ENCODE measurements at places on chromosomes 11 and 22.

GRCh38 chr22:22164541-22165272 is 79.9 kb upstream of the VPREB1 start:
- DNase-seq, result no peak

GRCh38 chr11:35139722-35140282 is 831 bp downstream of the CD44 start:
- DNase-seq, result no peak

DNA sequence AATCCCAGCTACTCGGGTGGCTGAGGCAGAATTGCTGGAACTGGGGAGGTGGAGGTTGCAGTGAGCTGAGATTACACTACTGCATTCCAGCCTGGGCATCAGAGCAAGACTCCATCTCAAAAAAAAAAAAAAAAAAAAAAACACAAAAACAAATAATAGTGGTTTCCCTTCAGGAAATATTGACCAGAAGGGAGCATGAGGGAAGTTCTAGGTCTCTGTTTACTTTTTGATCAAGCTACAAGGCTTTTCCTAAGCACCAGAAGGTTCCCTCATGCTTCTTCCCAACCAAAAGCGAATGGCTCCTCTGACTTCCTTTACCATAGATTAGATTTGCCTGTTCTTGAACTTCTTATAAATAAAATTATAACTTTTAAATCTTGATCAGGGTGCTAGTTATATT is 18.3 kb downstream of the MYO18B start:
- no peak for DNase-seq

GRCh38 chr11:67435031-67435726 is 2.3 kb downstream of the PTPRCAP start:
- DNase-seq, result peak; percentile 73

GRCh38 chr11:117805045-117805444 is 8.0 kb upstream of the DSCAML1 start:
- no peak for DNase-seq

GRCh38 chr11:132942611-132943356 is 589.5 kb downstream of the OPCML start:
- no peak for DNase-seq

DNA sequence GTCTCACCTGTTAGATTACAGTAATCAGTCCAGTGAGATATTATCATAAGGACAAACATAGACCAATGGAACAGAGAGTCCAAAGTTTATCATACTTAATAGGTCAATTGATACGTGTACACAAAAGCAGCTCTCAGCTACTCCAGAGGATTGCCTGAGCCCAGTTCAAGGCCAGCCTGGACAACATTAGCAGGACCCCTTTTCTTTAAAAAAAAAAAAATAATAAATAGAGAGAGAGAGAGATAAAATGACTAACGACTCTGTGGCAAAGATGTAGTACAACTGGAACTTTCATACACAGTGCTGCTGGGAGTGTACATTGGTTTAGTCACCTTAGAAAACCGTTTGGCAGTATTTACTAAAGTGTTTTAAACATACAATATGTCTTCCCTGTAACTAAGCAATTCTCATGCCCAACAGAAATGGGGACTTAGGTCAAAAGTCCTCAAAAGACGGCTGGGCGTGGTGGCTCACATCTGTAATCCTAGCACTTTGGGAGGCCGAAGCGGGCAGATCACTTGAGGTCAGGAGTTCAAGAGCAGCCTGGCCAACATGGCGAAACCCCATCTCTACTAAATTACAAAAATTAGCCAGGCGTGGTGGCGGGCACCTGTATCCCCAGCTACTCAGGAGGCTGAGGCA is 10.6 kb downstream of the SNX32 start:
- no peak for DNase-seq

- no peak for DNase-seq
Measured at GRCh38 chr22:17969701-17970113, 54.7 kb downstream of the MICAL3 start.

- DNase-seq, result no peak
Measured at GRCh38 chr11:102320188-102320587, 2.9 kb downstream of the BIRC3 start.

DNA sequence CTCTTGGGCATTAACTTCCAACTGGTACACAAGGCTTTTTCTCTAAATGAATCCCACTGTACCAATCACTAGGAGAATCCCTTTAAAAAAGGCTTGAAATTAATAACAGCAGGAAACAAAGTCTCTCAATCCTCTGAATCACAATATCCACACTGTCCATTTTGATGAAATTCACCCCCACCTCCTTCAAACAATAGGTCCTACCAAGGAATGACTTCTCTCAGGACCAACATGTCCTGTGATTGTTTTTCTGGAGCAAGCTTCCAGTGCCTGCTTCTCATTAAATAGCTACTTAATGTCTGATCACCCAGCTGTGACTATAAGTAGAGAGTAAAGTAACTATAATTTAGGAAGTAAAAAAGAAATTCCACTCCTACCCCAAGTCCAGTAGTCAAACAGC is 13.1 kb downstream of the NUMA1 start:
- no peak for DNase-seq

GRCh38 chr11:66749091-66749490 is 20.1 kb upstream of the SPTBN2 start:
- DNase-seq, result no peak

DNA sequence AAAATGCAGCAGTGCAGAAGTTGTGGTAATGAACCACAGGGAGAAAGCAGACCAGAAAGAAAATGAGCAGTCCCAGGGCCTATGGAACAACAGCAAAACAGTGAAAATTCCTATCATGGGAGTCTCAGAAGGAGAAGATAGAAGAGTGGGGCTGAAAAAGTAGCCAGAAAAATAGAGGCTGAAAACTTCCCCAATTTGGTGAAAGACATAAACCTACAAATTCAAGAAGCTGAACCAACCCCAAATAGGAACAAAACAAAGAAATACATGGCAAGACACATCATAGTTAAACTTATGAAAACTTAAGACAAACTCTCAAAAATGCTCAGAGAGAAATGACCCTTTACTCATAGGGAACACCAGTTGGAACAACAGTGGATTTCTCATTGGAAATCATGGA is 11.4 kb downstream of the FGF19 start:
- DNase-seq, result no peak

DNA sequence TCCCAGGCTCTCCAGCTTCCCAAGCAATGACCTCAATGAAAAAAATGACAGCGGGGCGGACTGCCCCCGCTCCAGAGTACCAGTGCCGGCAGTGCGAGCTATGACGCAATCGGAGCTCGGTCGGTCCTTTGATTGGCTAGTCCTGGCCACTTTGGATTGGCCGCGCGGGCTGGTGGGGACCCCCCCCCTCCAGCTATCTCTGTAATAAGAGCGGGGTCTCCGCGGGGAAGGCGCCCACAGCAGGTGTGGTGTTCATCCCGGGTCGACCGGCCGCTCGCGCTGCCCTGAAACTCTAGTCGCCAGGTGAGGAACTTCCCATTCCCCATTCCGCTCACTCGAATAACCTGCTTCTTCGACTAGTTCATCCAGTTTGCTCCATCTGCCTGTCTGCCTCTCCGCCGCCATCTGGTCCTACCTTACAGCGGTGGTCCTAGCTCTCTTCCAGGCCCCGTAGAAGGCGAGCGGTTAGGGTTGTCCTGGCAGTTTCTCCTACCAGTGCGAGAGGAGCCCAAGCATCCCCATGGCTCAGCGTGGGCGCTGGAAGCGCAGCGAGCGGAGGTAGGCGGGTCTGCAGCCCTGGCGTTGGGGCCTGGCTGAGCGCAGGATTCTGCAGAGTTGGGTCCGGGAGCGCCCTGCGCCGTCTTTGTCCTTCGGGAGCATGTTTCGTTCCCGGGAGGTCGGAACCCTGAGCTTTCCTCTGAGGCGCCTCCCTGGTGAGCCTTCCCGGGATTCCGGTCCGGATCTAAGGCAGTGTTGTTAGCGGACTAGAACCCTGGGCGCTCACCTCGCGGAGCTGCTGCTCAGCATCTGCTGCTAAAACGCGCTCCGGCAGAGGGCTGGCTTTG is at the start of gene CALCB:
Gene CALCB, plus strand, starts transcription at position 233 of the 845 bp plus-strand sequence. CDS start 1,126 bp downstream, outside the sequence.
- DNase-seq, result peak; percentile 51

DNA sequence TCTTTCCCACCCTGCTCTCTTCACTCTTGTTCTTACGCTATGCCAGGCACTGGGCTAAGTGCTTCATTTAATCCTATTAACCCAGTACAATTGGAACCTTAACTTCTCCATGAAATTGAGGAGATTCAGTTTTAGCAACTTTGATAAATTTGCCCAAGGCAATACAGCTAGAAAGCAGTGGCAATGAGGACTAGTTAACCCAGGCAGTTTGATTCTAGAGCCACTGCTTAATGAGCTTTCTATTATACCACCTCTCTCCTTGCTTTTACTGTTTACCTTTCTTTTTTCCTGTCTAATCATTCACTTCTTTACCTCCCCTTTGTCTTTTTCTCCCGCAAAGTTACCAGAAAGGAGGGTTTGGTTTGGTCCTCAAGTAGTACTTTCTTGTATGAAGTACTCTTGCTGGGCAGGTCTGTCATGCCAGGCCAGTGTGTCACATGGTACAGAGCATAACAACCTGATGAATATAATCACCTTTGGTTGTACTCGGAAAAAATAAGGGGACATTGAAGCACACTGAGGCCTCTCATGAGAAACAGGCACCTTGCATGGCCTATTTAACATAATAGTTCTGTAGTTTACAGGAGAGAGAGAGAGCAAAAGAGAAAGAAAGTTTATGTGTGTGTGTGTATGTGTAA is 70.6 kb downstream of the PDHX start:
- DNase-seq, result no peak

GRCh38 chr11:118313242-118313641 is 8.7 kb downstream of the CD3E start:
- no peak for DNase-seq

GRCh38 chr22:38203090-38203810 is 1.5 kb downstream of the MAFF start:
- peak; percentile 63 for DNase-seq

GRCh38 chr11:123549926-123550917 is 104.2 kb downstream of the SCN3B start:
- peak; percentile 11 for DNase-seq

DNA sequence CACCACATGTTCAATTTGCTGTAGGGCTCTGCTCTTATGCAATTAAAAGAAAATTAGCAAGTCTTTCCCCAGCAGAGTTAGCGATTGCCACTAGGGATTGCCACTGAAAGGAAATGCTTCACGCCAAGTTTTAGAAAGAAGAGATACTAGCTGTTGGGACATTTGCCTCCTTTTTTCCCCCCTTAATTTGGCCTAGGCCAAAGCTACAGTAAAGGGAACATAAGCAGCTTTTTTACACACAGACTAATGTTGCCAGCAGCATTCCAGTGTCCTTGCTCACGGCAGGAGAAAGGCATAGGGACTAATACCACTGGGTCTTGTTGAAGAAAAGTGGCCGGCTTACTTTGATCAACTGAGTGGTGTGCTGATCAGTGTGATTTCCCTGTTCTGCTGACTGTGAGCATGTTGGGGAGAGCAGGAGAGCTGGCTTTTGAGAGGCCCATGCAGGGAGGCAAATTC is 71.2 kb downstream of the PHF21A start:
- no peak for DNase-seq

DNA sequence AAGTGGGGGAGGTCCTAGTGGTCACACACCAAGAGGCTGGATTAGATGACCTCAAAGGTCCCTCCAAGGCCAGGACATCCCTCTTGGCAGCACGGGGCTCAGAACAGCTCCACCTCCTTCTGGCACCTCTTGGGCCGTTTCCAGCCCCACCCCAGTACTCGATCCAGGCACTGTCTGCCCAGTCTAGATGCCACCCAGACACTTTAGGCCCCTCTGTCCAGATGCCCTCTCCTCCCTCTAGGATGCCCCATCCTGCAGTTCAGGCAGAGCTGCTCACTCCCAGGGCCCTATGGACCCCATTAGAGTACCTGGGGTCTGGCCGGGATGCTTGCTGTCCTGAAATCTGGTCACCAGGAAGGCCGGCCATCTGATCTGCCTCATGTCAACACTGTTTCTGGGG is 34.7 kb upstream of the PRR5 start:
- DNase-seq, result no peak

DNA sequence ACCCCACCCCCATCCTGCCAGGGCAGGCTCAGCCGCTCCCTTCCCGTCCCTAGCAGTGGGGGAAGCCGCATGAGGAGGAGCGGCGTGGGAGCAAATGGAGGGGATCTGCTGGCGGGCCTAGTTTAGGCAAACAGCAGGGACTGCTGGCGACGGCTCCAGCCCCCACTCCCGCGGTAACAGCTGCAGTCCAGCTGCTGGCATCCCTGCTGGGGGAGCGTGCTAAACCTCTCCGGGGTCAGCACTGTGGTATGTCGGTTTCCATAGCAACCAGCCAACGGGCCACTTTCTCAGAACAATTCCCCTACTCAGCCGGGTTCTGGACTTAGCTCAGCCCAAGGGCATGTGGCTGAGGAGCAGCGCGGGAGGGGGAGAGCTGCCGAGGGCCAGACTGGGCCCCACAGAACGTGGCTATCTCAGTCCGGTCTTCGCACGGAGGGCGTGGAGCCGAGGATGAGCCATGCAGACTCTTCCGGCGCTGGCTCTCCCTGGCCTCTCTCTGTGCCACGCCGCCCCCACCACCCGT is 98.8 kb downstream of the PKNOX2 start:
- DNase-seq, result no peak

DNA sequence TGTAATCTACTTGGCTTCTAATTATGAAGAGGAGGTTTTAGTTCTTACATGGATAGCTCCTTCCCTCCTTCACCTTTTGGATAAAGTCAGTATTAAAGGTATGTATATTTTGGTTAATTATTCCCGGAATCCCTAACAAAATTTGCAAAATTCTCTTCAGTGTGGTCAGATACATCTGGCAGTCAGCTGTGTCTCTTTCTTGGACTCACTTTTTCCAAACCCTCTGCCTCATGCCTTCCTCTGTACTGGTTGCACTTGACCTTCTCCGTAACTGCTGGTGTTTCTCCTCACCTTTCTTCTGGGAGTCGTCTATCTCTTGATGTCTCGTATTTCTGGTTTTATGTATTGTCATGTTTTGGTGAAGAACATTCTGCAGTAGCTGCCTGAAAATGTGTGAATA is 62.5 kb downstream of the PPP6R3 start:
- no peak for DNase-seq

DNA sequence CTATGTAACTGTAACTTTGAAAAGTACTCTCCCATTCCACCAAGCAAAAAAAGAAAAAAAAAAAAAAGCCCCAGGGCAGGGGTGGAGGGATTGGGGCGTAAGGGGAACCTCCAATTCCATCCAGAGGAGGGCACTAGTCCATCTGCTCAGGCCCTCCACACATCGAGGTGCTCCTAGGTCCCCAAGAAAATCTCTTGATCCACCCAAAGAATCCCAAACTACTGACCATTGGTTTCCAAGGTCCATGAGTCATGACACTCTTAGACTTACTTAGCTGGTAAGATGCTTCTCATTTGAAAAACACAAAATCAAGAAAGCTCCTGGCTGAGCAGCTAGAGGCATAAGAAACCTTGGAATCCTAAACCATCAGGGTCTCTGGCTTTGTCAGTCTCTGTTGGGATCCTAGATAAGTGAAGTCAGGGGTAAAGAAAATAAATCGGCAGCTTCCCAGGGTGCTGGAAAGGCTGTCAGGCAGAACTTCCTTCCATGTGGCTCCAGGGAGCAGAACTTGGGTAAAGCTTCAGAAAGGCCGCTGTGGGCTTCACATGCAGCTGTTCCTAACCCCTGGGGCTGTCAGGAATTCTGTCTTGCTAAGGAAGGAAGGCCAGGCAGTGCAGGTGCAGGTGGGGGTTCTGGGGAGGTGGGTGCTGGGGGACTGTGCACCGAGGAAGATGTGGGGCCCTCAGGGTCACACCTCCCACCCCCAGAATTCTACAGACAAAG is 49.4 kb upstream of the ADA2 start:
- peak; percentile 14 for DNase-seq

GRCh38 chr11:116461789-116462188 is 311.0 kb downstream of the BUD13 start:
- no peak for DNase-seq
